ENCODE measurements at places on chromosomes 12 and 14. TPM values are rescaled to one million over a fixed set of nuclear protein-coding genes. Genes with fewer than 3 reads are reported as not detected.

The FAIM2 gene
- 3.6 TPM for total RNA-seq

The SYNDIG1L gene
- total RNA-seq = not detected

The TMTC1 gene
- 222 TPM for total RNA-seq

The EML5 gene
- total RNA-seq = 0.66 TPM

The HPD gene
- 0.26 TPM for total RNA-seq

The TAS2R13 gene
- 1.7 TPM for total RNA-seq

The CRIP1 gene
- total RNA-seq = 3.0 TPM

The KLHL33 gene
- 1.5 TPM for total RNA-seq

The CLEC4C gene
- total RNA-seq = not detected

The TAS2R19 gene
- 5.3 TPM for total RNA-seq

The TBC1D30 gene
- 0.26 TPM for total RNA-seq

The KLHDC1 gene
- 5.4 TPM for total RNA-seq

The ATF7 gene
- total RNA-seq = 11.4 TPM

The A2ML1 gene
- not detected for total RNA-seq

The LIN7A gene
- 9.5 TPM for total RNA-seq

The EFS gene
- total RNA-seq = 12.2 TPM

The SRGAP1 gene
- total RNA-seq = 17.5 TPM

The KCNMB4 gene
- total RNA-seq = 0.51 TPM

The RTN1 gene
- total RNA-seq = 0.17 TPM

The KCNA5 gene
- not detected for total RNA-seq

The ZNF641 gene
- 8.1 TPM for total RNA-seq

The LMNTD1 gene
- not detected for total RNA-seq

The BDKRB1 gene
- total RNA-seq = 16.7 TPM

The TMPRSS12 gene
- total RNA-seq = not detected

The OR4E2 gene
- not detected for total RNA-seq

The NEUROD4 gene
- total RNA-seq = not detected

The SMOC1 gene
- total RNA-seq = not detected

The SIX6 gene
- not detected for total RNA-seq

The TAC3 gene
- total RNA-seq = 0.17 TPM

The CNIH1 gene
- 61.1 TPM for total RNA-seq

The ACOT4 gene
- total RNA-seq = 1.7 TPM

The ERBB3 gene
- total RNA-seq = 0.66 TPM

The SERPINA10 gene
- not detected for total RNA-seq

The KITLG gene
- total RNA-seq = 64.6 TPM

The POTEM gene
- total RNA-seq = not detected

The LTB4R gene
- total RNA-seq = 1.0 TPM

The STAC3 gene
- total RNA-seq = 0.26 TPM

The NR1H4 gene
- not detected for total RNA-seq

The IL22 gene
- not detected for total RNA-seq

The DDN gene
- total RNA-seq = under 0.01 TPM

The NFE2 gene
- 0.17 TPM for total RNA-seq

The LRP1-AS gene
- not detected for total RNA-seq

The RGS6 gene
- not detected for total RNA-seq

The TMEM19 gene
- 21.6 TPM for total RNA-seq

The ALX1 gene
- total RNA-seq = not detected

The ALG10B gene
- 1.8 TPM for total RNA-seq

The GYS2 gene
- total RNA-seq = not detected

The CMA1 gene
- not detected for total RNA-seq

The ATP5F1B gene
- total RNA-seq = 613 TPM

The RNF212B gene
- total RNA-seq = not detected

The TSHR gene
- total RNA-seq = not detected

Measured in fibroblast of lung (primary cell).